Mesangial cell (primary cell): ENCODE measurements at places on chromosomes 2 and 18. TPM values are rescaled to one million over a fixed set of nuclear protein-coding genes. Genes with fewer than 3 reads are reported as not detected.

SERPINB3 gene
- not detected in 2 replicates for total RNA-seq

TRPM8 gene
- total RNA-seq: 0.33 and 0.38 TPM in 2 replicates

RGPD3 gene
- under 0.01 and 0.13 TPM in 2 replicates for total RNA-seq

TDRD15 gene
- not detected in 2 replicates for total RNA-seq
